NCI-H1092 (cell line): ENCODE measurements at places on chromosomes 13 and 19.

GRCh38 chr13:88979465-88980175 is 1308.4 kb downstream of the SLITRK5 start:
- DNase-seq, result no peak

DNA sequence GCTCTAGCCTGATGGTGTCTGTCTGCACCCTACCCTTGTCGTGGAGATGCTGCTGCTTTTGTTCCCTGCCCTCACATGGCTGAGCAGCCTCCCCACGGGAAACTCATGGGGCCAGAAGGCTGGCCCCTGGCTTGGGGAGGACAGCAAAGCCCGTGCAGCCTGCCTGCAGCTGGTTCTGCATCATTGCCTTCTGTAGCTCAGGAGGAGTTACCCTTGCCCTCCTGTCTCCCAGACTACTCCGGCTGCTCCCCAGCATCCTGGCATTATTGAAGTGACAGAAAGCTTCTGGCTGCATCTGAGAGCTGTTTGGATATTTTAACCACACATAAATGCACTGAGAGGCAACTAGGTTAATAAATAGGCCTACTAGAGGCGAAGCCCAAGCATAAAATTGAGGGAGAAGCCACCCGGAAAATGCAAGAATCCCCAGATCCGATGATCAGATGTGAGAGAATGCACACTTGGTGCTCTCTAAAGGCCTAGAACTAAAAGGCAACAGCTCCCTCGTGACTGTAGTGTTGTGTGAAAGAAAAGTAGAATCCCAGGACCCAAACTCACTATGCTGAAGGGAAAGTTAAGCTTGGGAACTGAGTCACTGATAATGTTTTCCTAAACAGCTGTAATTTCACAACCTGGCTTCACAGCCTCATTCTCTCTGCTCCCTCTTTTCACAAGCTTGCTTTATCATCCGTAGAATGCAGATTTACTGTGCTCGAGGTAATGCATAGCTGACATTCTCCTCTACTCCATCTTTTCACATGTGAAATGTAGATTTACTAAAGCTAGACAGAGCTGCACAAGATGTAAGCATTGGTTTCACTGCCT is 110.8 kb downstream of the TNFRSF19 start:
- DNase-seq, result no peak

DNA sequence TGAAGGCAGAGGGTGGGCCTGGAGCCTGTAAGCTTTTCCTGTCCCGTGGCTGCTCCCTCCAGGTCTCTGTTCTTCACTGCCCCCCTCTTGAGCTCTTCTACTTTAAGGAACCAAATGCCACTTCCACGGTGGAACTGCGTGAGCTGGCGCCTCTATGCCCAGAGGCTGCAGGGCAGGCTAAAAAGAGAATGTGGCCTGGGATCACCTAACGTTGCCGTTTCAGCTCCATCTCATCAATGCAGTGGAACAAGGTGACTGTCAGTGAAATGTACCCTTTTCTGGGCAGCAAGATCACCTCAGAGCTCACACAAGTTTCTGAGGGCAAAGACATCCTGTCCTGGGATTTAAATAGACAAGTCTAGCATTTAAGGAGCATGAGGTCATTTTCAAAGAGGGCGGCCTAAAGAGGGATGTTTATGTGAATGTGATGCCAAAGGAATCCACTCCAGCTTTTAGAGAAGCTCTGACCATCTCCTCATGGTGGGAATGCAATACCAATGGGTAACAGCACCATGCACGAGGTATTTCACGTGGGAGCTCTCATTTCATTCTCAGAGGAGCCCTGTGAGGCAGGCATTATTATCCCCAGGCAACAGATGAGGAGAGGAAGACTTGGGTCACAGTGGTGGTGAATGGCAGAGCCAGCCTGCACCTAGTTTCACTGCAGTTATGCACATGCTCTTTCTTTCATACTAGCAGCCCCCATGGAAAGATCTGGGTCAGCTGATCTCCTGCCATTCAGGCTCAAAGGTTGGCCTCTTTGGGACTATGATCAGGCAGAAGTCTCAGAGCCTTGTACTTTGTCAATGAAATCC is 39.3 kb downstream of the RGCC start:
- no peak for DNase-seq

DNA sequence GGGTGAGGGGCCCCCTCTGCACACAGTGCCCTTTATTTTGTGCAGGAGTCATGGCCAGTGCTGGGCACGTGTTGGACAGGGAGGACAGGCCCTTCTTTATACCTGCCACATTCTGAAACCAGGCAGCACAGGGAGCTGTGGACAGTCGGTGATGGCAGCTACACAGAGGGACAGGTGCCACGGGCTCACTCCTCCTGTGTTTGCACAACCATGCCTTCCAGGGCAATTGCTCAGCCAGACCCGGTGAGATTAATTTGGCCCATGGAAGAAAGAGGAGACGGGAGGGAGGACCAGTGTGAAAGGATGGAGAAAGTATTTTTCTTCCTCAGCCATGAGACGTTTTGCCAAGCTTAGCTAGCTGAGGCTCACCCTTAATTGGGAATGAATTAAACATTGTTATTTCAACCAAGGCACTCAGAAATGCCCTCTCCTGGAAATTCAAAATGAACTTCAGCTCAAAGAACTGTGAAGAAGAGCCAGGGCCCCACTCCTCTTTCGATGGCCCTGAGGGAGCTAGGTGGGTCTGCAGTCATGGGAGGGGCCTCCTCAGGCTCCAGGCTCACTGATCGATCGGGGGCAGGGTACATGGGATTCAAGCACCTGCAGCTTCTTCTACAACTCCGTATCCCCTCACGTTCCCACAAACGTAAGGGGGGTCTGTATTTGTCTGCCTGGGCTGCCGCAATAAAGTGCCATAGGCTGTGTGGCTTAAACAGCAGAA is 41.2 kb downstream of the SHISA2 start:
- DNase-seq, result no peak

DNA sequence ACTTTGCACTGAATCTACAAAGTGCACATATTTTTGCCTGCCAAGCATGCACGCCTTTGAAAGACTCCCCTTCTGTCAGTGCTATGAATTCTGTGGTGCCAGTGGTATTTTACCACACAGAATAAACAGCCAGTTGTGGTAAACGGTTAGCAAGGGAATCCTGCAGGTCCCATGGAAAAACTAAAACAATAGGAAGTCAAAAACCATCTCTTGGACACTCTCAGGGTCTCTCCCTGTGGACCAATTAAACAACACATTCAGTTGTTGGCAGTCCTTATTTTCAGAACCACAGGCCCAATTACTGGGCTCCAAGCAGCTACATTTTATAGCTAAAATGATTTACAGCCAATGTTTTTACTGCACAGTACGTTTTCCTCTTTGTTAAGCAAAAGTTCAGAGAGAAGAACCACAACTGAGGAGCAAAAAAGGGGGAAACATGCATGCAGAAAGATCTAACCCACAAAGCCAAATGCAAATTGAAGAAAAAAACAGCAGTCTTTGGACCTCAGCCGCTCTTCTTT is 116.9 kb downstream of the KCTD12 start:
- DNase-seq, result no peak

GRCh38 chr13:113539176-113539575 is 45.4 kb upstream of the TFDP1 start:
- DNase-seq, result no peak

DNA sequence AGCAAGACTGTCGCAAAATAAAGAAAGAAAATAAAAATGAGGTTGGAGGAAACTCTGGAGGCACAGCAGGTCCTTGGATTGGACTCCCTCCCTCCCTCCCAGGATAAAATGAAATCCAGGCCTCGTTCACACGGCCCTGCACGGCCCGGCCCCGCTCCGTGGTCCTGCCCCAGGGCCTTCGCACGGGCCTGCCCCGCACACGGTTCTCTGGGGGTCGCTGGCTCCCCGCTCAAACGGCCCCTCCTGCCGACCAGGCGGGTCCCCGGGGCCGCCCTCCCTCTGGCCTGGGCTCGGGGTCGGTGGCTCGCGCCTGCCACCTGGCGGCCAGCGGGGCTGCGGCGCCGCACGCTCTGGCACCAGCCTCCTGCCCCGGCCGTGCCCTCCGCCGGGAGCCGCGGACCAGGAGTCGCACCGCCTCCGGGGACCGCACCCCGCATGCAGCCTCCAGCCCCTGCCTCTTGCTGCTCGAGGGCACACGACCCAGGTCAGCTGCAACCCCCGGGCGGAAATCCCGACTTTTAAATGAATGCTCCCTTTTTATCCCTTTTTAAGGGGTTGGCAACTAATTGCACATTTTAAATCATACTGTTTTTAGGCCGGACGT is 1.5 kb upstream of the WDR18 start:
- peak; percentile 28 for DNase-seq

DNA sequence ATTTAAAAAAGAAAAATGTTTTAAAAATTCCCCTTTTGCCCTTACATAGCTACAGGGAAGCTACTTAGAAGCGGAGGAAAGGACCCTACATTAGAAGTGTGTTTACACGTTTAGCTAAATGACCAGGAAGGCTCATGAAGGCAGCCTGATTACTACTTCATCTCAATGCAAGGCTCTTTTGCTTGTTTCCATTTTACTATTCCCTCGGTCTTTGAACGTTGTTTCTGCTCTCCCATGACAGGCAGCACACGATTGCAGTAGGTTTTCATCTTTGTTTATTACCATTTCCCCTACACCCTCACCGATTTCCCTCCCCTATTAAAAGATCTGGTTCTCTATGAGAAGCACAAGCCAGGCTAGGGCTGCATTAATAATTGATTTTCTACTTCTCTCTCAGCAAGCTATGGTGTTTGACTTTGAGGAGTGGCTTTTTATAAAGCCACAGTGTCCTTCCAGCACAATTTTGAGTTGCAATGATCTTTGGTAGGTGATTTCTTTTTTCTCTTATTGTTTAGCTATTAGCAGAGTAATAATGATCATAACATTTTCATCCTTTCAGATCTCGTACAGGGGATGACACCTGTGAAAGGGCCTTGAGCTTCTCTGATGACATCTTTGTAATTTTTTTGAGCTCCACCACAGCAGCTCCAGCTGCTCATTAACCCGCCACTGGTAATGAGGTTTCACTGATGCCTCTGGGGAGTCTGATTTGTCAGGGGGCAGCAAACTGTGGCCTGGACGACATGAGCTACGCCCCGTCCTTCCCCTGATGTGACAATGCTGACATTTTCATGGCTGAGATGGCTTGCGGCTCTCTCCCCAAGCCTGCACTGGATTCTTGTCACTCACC is 670.3 kb downstream of the UQCRFS1 start:
- DNase-seq, result no peak
